ENCODE measurements at places on chromosomes 16 and 17.
A peak's percentile ranks its signal among the peaks of the same experiment; 100 is the strongest.

GRCh38 chr16:30041841-30042240 lies 10.8 kb upstream of the TLCD3B start:
- no peak for DNase-seq

DNA sequence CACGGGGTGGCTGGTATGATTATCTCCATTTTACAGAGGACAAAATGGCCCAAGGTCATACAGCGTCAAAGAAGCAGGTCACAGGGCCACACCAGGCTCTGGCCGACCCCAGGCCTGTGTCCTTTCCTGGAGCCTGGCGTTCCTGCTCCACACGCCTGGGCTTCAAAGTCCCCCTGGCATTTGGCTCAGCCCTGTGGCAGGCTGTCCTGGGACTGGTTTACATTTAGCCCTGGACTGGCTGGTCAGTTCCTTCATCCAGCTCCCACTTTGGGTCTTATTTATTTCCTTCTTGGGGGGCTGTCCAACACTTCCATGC lies 15.3 kb downstream of the TBX2 start:
- no peak for DNase-seq

DNA sequence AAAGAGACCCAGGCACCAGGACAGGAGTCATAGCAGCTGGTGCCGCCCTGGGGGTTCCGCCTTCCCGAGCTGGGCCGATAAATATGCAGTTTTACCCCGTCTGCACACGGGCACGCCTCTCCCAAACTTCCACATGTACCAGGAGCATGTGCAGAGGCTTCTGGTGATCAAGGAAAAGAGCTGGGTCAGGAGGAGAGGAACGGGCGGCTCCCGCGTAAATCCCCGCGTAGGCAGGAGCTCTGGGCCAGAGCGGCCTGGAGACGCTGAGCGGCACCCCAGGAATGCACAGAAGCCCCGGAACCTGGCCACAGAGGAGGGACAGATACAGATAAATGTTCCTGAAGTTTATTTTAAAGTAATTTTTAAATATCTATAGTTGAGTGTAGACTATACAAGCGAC lies 46.6 kb upstream of the METRNL start:
- no peak for DNase-seq

GRCh38 chr16:66751053-66751302 lies 431 bp downstream of the DYNC1LI2 start:
- DNase-seq, result peak; percentile 76

GRCh38 chr16:35196313-35196712 lies 1736.9 kb downstream of the TP53TG3F start:
- no peak for DNase-seq

DNA sequence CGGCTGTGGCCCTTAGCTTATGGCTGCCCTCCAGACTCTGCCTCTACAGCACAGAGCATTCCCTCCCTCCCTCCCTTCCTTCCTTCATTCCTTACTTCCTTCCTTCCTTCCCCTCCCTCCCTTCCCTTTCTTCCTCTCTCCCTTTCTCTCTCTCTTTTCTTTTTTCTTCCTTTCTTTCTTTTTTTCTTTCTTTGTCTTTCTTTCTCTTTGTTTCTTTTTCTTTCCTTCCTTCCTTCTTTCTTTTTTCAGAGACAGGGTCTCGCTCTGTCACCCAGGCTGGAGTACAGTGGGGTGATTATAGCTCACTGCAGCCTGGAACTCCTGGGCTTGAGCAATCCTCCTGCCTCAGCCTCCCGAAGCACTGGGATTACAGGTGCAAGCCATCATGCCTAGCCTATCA lies 11.7 kb downstream of the TMEM92 start:
- DNase-seq, result no peak

GRCh38 chr16:79716645-79717332 lies 116.3 kb upstream of the MAF start:
- no peak for DNase-seq

DNA sequence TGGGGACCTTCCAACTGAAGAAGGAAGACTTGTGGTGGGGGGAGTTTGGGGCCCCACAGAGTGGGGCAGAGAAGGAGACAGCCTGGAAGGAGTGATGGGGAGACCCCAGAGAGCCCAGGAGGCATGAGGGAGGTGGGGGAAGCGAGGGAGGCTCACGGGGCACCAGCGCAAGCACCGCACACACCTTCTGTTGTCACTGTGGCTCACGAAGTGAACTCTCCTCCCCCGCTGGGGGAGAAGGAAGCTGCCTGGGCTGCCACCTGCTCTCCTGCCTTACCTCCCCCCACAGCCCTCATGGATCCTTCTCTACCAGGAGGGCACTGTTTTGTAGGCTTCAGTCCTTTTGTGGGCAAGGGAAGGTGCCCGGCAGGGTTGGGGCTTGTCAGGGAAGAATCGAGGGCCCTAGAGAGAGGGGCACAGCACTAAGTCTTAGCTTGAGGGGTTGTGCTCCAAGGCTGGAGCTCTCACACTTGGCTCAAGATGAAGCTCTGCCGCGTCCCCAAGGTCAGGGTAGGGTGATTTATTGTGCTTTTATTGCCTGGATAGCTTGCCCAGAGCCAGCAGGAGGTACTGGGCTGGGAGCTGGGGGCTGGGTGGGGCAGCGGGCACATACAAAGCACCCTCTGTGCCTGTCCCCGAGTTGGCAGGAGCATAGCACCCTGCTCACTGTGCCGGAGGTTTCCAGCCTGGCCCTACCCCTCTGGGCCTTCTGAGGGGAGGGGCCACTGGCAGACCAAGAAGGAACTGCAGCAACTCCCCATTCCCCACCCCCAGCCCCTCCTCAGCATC lies 4.6 kb upstream of the STARD3 start:
- DNase-seq, result no peak

DNA sequence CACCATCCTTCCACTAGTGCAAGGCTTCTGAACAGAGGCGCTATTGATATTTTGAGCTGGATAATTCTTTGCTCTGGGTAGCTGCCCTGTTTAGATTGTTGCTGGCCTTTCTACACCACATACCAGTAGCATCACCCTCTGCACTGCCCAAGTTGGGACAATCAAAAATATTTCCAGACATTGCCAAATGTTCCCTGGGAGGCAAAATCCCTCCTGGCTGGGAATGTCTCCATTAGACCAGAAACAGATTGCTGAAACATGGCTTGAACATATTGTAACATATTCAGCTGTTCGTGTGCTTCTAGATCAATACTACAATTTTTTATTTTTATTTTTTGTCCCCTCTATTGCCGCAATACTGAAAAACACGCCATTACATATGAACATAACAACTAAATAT lies 174.6 kb downstream of the ABCA8 start:
- no peak for DNase-seq

DNA sequence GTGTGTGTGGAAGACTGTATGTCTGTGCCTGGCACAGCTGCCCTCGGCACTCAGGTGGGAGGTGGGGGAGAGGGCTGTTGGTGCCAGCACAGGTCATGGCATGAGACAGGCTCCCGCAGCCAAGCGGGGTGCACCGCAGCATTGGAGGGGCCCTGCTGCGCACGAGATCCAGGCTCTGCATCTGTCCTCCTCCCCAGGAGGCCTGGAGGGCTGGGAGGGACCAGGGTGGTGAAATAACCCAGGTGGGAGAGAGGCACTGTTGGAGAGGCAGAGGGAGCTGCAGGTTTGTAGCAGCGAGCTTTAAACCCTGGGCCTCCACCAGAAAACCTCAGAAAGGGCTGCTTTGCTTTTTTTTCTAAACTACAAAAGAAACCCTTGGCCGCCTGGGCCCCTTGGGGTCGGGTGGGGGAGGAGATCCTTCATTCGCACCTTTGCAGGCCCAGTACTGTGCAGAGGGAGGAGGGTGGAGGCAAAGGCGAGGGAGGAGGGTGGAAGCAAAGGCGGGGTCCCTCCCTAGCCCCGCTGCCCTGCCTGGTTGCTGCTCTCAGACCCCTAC lies 241.7 kb downstream of the SEC14L1 start:
- DNase-seq, result peak; percentile 51

DNA sequence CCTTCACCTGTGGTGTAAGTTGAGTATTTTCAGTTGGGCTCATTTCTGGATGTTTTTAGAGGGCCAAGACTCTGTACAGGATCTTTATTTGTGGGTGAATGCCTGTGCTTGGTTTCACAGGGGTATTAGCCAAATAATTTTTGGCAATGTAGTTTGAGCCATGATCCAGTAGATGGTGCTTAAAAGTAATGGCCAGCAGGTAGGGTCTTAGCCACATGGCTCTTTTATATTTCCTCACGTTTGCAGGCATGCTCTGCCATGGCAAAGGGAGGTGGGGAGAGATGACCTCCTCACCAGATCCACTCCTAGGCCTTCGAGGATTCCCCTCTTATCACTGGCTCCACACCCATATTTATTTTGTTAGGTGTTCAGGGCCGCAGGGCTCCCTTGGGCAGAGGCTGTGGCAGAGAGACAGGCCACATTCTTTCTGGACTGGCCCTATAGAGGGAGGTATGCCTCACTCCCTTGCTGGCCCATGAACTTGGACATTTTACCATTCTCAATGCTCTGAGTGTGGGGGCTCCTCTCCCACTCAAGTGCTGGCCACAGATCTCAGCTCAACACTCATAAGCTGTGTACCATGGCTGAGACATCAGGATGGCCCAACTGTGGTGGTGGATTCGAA lies 417.1 kb downstream of the XYLT1 start:
- peak; percentile 4 for DNase-seq

DNA sequence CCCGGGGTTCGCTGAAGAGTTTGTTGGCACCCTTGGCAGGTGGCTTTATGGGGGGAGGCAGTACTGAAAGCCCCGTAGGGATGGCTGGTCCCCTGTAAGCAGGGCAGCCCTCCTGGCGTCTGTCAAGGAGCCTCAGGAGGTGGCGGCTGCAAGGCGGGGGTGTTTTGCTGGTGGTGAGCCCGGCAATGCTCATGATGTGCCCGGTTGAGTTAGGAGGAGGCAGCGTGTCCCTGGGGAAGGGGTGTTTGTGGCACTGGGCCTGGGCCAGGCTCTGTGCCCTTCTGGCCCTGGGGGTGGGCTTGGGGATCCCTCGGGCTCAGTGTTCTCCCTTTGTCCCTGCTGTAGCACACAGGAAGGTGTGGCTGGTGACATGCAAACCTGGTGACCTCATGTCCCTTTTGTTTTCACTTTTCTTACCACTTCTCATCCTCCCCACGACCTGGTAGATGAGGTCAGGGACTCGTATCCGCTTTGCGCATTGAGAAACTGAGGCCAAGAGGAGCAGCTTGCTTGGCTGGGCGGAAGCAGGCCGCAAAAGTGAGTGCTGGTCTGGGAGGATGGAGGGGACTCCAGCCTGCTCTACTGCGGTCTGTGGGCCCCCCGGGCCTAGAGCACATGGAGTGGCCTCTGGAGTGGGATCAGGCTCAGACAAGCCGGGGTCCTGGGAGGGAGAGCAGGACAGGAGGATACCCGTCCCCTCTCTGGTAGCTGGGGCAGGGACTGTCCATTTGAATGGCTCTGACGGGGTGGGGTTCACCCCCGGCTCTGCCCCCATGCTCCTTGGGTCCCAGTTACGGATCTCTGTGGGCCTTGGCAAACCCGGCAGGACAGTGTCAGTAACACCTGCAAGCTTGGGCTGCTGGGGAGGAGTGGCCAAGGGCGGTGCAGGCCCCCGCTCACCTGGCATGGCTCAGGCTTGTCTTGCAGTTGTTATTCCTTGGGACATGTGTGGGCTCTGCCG lies 2.2 kb downstream of the SNN start:
- DNase-seq, result no peak

DNA sequence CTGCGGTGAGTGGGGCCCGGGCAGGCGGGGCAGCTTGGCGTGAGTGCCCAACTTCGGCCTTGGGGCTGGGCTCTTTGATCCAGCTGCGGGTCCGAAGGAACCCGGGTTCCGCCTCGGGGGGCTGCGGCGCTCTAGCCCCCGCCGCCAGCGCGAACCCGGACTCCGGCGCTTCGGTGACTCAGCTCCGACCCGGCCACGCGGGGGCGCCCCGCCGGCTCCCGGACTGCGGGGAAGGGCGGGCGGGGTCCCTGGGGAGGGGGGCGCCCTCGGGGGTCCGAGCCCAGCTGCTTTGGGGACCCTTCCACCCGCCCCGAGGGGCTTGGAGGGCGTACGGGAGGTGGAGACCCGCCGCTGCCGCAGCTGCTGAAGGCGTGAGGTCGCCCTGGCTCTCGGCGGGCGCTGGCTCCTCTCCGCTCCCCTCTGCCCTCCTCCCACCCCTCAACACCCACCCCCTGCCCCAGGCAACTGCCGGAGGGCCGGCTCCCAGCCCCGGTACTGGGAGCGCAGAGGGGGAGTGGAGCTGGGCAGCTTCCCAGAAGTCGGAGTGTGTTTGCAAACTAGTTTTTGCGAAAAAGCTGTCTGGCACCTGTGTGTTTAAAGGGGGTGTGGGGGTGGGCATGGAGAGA lies 516 bp downstream of the CPNE2 start:
- DNase-seq, result peak; percentile 66

- DNase-seq, result no peak
Observed at GRCh38 chr16:68782198-68783174, 45.4 kb downstream of the CDH1 start.

GRCh38 chr17:42704490-42704836 lies 22.1 kb downstream of the CNTNAP1 start:
- no peak for DNase-seq

DNA sequence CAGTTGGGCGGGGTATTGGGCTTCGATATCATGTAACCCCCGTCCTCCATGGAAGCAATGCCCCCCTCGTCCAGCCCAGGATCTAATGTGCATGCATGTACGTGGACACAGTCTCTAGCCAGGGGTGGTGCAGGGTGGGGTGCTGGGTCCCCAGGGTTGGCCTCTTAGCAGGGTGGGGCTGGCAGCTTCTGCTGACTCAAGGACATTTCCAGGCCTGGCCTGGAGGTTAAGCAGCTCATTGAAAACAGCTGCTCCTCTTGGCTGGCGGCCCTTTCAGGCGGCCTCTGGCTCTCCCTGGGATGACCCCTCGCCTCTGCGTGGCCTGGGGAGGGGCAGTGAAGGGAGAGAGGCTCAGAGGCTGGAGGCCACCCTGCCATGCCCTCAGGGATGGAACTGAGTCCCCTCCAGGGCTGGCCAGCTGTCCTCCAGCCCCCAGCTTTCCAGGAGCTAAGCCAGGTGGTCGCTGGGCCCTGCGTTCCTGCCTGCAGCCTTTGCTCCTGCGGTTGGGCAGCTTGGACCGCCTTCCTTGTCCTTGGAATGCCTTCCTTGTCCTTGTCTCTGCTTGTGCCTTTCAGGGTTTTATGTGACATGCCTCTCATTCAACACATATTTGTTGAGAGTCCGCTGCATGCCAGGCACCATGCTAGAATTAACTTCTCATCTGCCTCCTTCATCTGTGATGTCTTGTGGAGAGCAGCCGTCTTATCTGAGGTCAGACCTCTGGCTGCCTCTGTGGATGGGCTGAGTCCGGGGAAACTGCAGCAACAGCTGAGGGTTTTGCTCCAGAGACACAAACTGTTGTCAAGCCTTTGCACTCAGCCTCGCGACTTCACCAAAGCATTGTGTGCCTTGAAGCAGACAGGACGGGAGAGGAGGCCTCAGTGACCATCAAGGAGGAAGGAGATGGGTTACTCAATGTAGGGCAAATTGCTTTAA lies 26.6 kb downstream of the MRC2 start:
- DNase-seq, result peak; percentile 75

DNA sequence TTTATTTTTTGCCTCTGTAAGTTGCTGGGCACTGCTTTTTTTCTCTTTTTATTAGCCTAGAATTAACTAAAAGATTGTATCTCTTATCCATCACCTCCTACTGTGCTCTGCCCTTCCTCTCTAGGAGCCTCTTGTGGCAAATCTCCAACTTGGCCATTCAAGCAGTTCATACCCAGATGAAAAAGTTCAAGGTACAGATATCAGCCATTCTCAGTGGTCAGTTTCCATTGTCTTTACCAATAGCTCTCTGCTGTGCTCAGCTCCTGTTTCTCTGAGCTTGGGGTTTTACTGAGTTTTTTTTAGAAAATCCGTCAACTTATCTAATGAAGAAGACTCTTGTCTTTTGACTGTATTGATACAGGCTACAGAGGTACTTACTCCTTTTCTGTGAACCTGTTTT lies 15.6 kb downstream of the MOSMO start:
- DNase-seq, result no peak

- no peak for DNase-seq
Observed at GRCh38 chr17:68019336-68019674, 16.2 kb upstream of the KPNA2 start.

Measured in neural progenitor cell (in vitro differentiated cells).